ENCODE measurements at places on chromosomes 1 and 21. TPM values are rescaled to one million over a fixed set of nuclear protein-coding genes. Genes with fewer than 3 reads are reported as not detected.

The CD164L2 gene
- not detected for total RNA-seq

The SNX27 gene
- 24.4 TPM for total RNA-seq

The LINGO4 gene
- not detected for total RNA-seq

The INAVA gene
- total RNA-seq, result 19.5 TPM
